Stimulated activated CD8-positive, alpha-beta memory T cell treated with anti-CD3 and anti-CD28 coated beads, Interleukin-4, amount 100 ng/mL, for 48 hours (primary cell): ENCODE measurements at places on chromosomes 12 and 14.
A peak's percentile ranks its signal among the peaks of the same experiment; 100 is the strongest.

- DNase-seq = no peak
Observed at GRCh38 chr12:113887906-113888305, 78.2 kb downstream of the RBM19 start.

DNA sequence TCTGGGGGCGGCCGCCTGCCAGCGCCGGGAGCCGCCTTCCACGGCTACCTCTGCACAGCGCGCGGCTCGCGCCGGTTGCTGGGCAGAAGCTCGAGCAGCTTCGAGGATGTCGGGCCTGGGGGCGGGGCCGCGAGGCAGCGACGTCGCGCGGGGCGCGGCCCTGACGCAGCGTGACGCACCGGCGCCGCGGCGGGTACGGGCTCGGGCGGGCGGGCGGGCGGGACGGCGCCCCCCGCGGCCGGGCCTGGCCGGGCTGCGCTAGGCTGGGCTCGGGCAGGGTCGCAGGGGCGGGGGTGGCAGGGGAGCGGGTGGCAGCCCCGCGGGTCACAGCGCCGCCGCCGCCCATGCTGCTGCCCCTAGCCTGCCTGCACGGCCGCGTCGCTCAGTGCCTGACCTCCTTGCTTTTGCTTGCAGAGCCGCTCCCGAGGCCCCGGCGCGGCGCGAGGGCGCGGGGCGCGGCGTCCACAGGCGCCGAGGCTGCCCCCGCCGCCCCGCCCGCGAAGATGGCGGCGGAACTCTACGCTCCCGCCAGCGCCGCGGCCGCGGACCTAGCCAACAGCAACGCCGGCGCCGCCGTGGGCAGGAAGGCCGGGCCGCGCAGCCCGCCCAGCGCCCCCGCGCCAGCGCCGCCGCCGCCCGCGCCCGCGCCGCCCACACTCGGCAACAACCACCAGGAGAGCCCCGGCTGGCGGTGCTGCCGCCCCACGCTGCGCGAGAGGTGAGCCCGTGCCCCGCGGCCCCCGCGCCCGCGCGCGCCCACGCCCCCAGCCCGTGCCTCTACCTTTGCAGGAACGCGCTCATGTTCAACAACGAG lies at the start of gene BTBD6:
Gene BTBD6, plus strand, starts transcription at position 166 of the 814 bp plus-strand sequence. Its CDS starts 179 bp downstream, at position 345.
- DNase-seq = peak; percentile 89

- no peak for DNase-seq
Observed at GRCh38 chr12:48569946-48570345, at the start of gene LALBA. Gene LALBA (minus strand): TSS chr12:48570046. CDS start chr12:48570020, 26 bp downstream.

- no peak for DNase-seq
Observed at GRCh38 chr12:107026806-107027635, 40.1 kb upstream of the MTERF2 start.

- peak; percentile 62 for DNase-seq
Observed at GRCh38 chr12:83826112-83826511, 1086.5 kb downstream of the SLC6A15 start.

DNA sequence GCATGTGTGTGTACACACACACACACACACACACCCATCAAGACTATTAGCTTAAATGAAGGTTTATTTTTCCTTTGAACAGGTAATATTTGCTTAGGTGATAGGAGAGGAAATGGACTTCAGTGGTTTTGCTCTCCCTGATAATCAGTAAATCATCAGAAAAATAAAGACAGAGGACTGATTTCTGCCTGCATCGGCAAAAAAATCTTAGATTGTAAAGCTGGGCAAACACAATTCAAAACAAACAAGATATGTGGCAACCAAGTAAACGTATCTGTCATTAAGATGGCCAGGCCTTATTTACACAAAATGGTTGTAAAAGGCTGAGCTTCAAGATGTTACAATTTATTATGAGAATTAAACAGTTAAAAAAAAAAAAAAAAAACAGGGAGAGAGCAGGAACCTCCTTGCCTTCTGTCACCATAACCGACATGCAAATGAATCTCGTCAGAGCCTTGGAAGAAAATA lies 31.3 kb downstream of the PRKD1 start:
- no peak for DNase-seq

DNA sequence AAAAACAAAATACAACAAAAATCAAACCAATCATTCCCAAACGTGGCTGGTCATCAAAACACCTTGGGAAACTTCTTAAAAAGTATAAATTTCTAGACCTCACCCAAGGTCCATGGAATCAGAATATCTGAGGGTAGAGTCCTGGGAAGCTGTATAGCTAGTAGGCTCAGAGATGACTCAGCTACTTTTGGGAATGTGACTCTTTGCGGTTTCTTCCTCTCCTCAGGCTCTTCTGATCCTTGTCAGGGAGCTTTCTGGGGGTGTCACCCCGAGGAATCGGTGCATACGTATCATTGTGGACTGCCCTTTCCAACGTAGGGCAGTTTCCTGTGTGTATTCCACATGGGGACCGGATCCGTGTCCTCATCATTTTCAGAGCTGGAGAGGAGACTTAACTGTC lies 14.8 kb downstream of the JDP2 start:
- no peak for DNase-seq

DNA sequence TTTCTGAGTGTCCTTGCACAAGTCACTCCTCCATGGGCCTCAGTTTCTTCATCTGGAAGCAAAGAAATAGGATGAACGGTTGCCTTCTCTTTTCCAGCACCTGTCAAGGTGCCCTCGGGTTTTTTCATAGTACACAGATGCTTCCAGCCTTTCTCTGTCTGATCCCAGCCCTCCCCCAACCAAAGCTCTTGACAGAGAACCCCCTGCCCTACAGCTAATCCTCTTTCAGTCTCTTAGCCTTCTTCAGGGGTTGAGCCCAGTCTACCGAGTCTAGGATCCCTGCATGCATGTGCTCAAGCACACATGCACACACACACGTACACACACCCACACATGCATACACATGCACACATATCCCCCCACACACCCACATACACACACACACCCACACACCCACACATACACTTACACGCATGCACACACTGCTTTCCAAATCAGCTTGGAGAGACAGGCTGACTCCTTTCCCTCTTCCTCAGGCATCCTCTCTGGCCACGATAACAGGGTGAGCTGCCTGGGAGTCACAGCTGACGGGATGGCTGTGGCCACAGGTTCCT lies 4.7 kb downstream of the CDCA3 start:
- no peak for DNase-seq

GRCh38 chr14:102424520-102424919 lies 61.8 kb downstream of the TECPR2 start:
- DNase-seq = no peak

DNA sequence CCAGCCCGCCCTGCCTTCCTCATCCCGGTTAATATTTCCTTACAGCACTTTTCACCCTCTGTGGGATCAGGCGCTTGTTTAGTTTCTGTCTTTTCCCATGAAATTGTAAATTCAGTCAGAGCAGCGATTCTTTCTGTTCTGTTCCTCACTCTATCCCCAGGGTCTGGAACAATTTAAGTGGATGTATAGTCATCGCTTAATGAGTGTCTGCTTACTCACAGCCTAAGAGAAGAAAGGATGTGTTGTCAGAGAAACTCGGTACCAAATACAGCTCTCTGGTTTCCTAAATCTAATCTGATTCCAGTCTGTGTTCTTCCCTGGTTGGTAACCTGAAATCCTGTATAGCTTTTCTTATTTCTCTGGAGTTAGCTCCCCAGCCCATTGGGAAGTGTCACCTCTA lies 44.9 kb downstream of the FOS start:
- DNase-seq = no peak

GRCh38 chr12:77837876-77838291 lies 7.2 kb downstream of the NAV3 start:
- no peak for DNase-seq

DNA sequence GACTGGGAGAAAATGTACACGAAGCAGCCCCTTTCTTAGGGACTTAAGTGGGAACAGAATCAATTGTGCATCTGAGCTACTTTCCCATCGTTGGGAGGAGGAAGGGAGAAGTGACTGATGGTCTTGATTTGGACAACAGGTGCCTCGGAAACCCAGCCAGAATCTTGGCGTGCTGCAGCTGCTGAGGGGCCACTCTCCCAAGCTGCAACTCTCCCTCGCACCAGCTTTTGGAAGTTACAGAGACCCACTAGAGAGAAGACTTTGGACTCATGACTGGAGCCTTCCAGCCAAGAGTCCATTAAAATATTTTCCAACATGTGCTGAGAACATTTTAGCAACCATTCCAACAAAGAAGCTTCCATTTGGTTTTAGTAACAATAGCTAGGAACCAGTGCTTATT lies 52.3 kb downstream of the GNS start:
- DNase-seq = no peak

- DNase-seq = no peak
Observed at GRCh38 chr12:7101694-7102131, 7.3 kb downstream of the C1RL start.

DNA sequence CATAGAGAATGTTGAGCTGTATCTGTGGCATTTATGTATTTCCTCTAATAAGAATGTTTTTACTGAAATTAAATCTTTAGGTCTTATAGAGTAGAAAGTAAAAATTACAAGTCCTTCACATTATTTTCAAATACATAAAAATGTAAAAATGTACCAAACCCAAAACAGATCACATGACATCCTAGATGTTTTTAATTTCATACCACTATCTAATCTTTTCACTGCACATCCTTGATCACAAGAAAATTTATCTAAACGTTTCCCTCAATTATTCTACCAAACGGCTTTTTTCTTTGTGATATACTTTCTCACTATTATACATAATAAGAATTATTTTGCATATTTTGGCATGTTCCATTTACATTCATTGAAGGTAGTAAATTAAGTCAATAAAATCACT lies 18.3 kb downstream of the SGPP1 start:
- DNase-seq = no peak

- DNase-seq = no peak
Observed at GRCh38 chr12:13023811-13024530, 20.2 kb upstream of the FAM234B start.

DNA sequence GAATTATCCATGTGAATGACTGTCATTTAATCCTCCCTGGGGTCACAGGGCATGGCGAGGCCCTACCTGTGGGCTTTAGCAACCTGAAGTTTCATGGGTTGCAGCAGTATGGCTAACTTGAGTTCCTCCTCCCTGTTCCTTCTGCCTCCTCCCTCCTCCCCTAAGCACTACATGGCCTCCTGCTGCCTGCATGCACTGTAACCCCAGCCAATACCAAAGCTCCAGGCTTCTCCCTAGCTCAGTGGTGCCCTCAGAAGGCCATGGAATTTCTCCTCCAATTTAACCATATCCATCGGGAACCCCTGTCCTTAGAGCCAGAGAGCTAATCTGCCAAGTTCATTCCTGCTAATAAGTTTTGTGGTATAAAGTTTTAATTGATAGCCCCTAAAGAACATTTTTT lies 95.1 kb downstream of the NT5DC3 start:
- DNase-seq = no peak

DNA sequence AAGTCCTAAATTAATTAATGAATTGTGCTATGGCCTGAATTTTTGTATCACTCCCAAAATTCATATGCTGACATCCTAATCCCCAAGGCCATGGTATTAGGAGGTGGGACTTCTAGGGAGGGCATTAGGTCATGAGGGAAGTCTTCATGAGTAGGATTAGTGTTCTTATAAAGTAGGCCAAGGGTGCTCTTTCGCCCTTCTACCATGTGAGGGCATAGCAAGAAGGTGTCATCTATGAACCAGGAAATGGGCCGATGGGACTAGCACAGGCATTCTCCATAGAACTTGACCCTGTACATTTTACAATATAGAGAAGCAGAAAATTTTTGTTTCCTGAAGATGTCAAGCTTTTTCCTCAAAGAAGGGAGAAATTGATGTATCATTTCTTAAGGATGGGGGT lies 12.5 kb downstream of the SYT10 start:
- no peak for DNase-seq

DNA sequence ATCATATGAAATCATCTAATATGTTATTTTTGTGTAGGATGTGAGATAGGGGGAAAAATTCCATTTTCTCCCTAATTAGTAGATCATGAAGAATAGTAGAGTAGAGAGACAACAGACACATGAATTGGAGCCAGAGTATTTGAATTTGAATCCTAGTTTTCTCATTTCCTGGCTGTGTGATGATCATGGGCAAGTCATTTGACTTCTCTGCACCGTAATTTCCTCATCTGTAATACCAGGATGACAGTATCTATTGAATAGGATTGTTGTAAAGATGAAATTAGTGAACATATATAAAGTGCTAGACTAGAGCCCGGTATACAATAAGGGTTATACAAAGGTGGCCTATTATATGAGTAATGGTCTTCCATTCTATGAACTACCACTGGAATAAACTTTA lies 32.2 kb upstream of the PLXNC1 start:
- no peak for DNase-seq

DNA sequence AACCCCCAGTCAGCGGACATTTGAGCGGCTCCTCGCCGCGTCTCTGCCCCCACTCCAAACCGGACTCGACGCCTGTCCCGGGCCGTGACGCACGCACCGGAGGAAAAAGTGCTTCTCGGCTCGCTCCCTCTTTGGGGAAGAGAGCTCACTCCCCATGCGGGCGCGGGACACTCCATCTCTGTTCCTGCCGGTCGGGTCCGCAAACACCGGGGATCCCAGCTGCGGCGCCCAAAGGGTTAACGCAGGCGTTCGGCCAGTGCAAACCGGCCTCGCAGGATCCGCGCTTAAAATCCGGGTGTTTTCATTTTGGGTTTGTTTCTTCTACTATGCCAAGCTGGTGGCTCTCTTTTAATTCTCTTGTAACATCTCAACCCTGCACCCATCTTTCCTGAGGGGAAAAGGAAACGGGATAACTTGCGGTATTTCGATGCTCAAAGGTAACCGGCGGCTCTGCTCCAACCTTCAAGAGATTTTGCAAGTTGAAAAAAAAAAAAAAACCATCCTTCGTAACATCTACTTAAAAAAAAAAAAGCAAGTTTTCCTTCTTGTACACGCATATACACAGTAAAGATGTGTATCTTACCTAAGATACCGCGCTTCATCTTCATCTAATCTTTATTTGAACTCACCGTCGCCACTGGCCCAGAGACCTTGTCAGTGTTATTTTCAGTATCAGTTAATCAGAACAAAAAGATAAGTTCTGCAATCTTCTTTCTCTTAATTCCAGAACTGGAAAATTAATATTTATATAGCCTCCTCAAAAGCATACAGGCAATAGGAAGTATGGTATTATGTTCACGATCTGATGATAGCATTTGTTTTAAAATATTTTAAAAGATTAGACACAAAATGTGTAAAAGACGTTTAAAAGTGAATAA lies 1.6 kb upstream of the ATP2B1 start:
- peak; percentile 62 for DNase-seq

DNA sequence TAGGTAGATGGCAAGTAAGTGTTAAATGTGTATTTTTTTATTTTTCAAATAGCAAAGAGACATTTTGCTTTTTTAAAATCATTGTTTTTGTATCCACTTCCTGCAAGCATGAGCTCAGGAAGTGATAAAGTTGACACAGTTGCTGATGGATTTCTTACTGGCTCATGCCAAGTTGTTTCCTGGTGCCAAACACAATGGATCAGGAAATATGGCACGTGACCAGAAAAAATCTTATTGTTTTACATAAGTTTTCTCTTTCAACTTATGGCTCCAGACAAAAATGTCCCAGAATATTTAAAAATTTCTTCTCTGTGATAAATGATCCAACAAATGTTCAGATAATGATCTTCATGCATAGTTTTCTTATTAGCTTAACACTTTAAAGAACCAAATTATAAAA lies 1279.1 kb upstream of the FLRT2 start:
- no peak for DNase-seq
